ENCODE measurements at places on chromosomes 4 and X. TPM values are rescaled to one million over a fixed set of nuclear protein-coding genes. Genes with fewer than 3 reads are reported as not detected.

Gene ANTXR2
- 20.1 TPM for total RNA-seq

Gene F8A2
- total RNA-seq, result not detected

Gene CLNK
- not detected for total RNA-seq

Gene AWAT2
- total RNA-seq, result not detected

Gene CTAG2
- not detected for total RNA-seq

Gene SLC2A9
- 3.1 TPM for total RNA-seq

Gene PF4V1
- total RNA-seq, result 2.5 TPM

Gene NKX3-2
- not detected for total RNA-seq

Gene ANAPC4
- 52.7 TPM for total RNA-seq

Gene RPL10
- 2,213 TPM for total RNA-seq

Gene ODAPH
- total RNA-seq, result not detected

Gene AMTN
- total RNA-seq, result not detected

Gene ETDB
- total RNA-seq, result not detected

Gene GPM6B
- 418 TPM for total RNA-seq

Gene F11
- total RNA-seq, result not detected

Gene RAB39B
- 28.2 TPM for total RNA-seq

Gene MAGEE1
- 12.6 TPM for total RNA-seq

Gene C1QTNF7
- 2.8 TPM for total RNA-seq

Gene CD40LG
- not detected for total RNA-seq

Gene HOPX
- total RNA-seq, result 79.2 TPM

Gene TRPC3
- 9.7 TPM for total RNA-seq

Gene NUDT6
- 6.4 TPM for total RNA-seq

Gene USP27X
- 15.4 TPM for total RNA-seq

Gene PNPLA4
- total RNA-seq, result 16.1 TPM

Gene KDR
- 13.7 TPM for total RNA-seq

Gene GNRHR
- not detected for total RNA-seq

Gene SLC25A53
- 12.3 TPM for total RNA-seq

Gene SLC4A4
- total RNA-seq, result 15.6 TPM

Gene CDKL2
- 59.4 TPM for total RNA-seq

Gene RTL3
- total RNA-seq, result not detected

Gene CSN1S1
- not detected for total RNA-seq

Gene F8A1
- 0.47 TPM for total RNA-seq

Gene GALNT7
- 17.8 TPM for total RNA-seq

Gene DCLK2
- 65.0 TPM for total RNA-seq

Gene TEX13D
- total RNA-seq, result not detected

Gene CCDC158
- 4.2 TPM for total RNA-seq

Gene FREM3
- total RNA-seq, result 0.16 TPM

Gene ZCCHC12
- 23.2 TPM for total RNA-seq

Gene ANOS1
- total RNA-seq, result 22.0 TPM

Gene PSMD10
- total RNA-seq, result 78.8 TPM

Gene NMU
- 1.9 TPM for total RNA-seq

Gene SOX3
- 5.6 TPM for total RNA-seq

Gene PTTG2
- not detected for total RNA-seq

Gene CRMP1
- total RNA-seq, result 555 TPM

Gene IGFBP7
- 27.1 TPM for total RNA-seq

Gene MRFAP1L1
- 90.8 TPM for total RNA-seq

Gene POU4F2
- not detected for total RNA-seq

Gene HTN3
- not detected for total RNA-seq

Gene HTR2C
- total RNA-seq, result 0.31 TPM

Gene TCEANC
- total RNA-seq, result 14.7 TPM

Measured in occipital lobe (tissue), 3 donors.